ENCODE measurements at places on chromosomes 6 and 20.

GRCh38 chr20:6240059-6240458 is 117.2 kb upstream of the FERMT1 start:
- no peak for DNase-seq

GRCh38 chr20:21127201-21127981 is 1.5 kb downstream of the KIZ start:
- DNase-seq: no peak

- no peak for DNase-seq
Measured at GRCh38 chr20:1434571-1435336, 31.9 kb downstream of the NSFL1C start.

- no peak for DNase-seq
Measured at GRCh38 chr20:46093531-46093930, 3.8 kb upstream of the NCOA5 start.

GRCh38 chr6:166436195-166437139 is 53.7 kb upstream of the MPC1 start:
- DNase-seq: no peak

GRCh38 chr6:162187168-162187935 is 540.2 kb downstream of the PRKN start:
- DNase-seq: no peak

- DNase-seq: no peak
Measured at GRCh38 chr20:35680452-35681183, 15.9 kb upstream of the CPNE1 start.

GRCh38 chr6:42390228-42390934 is 61.3 kb downstream of the TRERF1 start:
- DNase-seq: no peak

DNA sequence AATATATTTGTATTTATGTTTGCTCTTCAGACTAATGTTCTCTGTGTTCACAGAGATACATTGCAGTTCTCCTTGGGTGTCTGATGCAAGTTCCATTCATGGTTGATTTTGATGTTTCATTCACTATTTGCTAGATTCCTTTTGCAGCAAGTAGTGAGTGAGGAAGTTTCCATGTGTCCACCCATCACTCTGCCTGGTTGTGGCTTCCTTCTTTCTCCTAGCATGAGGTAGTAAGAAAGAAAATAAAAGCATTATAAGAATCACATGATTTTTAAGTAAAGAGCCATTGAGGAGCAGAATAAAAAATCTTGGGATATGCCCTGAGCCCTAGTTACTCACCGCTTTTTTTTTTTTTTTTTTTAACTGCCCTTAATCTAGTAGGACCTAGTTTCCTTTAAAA is 8.7 kb downstream of the SASH1 start:
- DNase-seq: no peak

GRCh38 chr6:14924126-14925024 is 321.5 kb upstream of the JARID2 start:
- DNase-seq: no peak

DNA sequence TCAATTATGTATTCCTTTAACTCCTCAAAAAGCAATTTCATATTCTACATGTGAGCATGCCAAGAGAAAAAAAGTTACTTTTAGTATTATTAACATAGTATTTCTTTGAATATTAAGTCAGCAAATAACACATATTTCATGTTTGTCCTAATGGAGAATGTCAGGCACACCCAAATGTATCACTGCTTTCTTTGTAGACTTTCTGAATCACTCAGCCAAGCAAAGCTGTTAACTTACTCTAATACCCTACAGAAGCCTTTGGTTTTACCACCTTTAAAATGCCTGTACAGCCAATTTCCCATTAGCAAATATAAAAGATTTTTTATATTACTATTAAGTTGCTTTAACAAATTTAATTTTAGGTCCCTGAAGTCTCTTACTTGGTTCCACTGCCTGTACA is 23.8 kb downstream of the FRK start:
- no peak for DNase-seq

GRCh38 chr6:42482174-42482573 is 30.4 kb upstream of the TRERF1 start:
- DNase-seq: no peak

DNA sequence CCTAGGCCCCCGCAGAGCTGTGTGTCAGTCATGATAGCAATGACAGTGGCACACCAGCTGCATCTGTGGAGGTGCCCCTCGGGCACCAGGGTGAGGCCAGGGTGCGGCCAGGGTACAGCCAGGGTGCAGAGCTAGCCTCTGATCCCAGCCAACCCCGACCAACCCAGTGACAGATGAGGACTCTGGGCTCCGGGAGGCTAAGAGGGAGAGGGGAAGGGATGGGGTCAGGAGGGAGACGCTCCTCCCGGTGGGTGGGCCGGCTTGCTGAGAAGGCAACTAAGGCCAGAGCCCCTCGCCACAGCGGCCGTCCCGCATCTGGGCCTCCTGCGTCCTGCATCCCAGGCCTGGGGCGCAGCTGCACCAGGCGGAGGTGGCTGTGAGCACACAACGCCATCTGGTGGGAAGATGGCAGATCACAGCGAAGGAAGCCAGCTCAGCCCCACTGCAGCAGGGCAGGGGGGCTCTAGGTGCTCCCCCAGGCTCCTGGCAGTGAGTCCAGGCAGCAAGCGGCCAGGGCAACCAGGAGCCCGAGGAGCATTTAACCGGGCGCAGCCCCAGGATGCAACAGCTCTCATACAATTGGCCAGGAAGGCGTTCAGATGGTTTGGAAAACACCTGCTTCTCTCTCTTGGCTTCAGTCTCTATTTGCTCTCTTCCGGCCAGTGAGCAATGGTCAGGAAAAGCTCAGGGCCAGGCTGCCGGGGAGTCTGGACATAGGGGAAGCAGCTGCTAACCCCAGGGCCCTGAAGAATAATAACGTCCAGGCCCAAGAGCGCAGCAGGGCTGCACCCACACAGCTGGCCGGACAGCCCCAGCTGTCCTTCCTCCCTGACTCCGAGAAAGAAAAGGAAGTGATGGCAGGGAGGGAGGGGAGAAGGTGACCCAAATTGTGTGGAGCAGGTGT is 169.4 kb downstream of the TAF4 start:
- DNase-seq: no peak

GRCh38 chr6:160254467-160255312 is 3.9 kb downstream of the SLC22A2 start:
- DNase-seq: no peak

DNA sequence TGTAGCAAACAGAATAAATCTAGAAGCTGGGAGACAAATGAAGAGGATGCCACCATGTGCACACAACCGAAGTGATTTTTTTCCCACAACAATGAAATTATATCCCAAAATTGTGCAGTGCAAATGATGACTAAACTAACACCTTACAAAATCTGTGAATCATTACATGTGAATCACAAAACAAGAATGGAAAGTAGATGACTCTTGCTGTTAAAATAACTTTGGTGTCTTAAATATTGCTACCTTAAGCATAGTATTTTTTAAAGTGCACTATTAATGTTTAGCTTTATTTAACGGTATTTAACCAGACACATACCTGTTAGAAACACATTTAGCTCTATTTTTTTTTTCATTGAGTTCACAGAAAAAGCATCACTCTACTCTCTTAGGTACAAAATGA is 190.8 kb downstream of the TBC1D32 start:
- DNase-seq: no peak

DNA sequence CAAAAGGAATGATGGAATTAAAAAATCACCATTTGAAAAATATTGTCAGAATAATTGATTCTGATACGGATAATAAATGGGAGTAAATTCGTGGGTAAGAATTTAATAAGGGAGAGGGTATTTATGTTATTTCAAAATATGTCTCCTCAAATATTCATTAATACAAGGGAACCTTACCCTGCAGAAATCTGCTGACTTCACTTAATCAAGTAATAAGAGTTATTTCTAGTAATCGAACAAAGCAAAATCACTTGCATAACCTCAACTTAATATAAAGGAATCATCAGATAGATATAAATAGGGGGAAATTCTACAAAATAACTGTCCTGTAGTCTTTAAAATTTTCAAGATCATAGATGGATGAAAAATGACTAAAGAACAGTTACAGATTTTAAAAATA is 1164.7 kb upstream of the GJE1 start:
- DNase-seq: no peak

DNA sequence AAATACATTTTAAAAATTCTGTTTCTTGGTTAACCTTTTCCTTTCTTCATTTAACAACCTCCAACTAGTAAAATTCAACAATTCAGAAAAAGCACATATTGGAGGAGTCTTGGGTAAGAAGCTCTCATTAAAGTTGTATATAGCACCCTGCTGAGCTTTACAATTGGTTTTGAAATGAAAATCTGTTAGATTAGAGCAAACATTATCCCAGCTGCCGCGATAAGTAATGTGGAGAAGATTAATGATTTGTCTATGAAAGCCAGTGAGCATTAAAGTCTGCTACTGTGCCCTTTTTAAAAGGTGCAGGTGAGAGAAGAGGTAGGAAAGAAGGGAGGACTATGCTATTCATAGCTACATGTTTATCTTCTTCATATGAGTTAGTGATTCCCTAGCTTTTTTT is 201.5 kb downstream of the ZFAND3 start:
- DNase-seq: no peak

DNA sequence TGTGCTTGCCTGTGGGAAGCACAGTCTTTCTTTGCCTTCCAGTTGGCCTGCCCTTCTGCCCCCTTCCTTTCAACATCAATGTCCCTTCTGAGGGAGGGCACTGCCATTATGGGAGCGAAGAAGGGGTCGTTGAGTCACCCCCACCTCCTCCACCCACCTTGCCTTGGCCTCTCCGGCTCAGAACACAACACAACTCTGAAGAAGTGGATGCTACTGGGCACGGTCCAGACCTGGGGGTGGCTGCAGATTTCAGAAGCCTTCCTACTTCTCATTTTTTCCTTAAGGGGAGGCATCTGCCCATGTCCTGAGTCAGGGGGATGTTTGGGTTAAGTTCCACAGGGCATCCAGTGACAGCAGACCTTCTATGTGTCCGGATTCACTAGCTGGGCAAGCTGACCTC is 72.1 kb downstream of the GFOD1 start:
- DNase-seq: no peak

GRCh38 chr6:82702574-82702973 is 339.0 kb downstream of the TPBG start:
- no peak for DNase-seq

GRCh38 chr20:32682508-32682987 is 8.8 kb upstream of the C20orf203 start:
- DNase-seq: no peak

DNA sequence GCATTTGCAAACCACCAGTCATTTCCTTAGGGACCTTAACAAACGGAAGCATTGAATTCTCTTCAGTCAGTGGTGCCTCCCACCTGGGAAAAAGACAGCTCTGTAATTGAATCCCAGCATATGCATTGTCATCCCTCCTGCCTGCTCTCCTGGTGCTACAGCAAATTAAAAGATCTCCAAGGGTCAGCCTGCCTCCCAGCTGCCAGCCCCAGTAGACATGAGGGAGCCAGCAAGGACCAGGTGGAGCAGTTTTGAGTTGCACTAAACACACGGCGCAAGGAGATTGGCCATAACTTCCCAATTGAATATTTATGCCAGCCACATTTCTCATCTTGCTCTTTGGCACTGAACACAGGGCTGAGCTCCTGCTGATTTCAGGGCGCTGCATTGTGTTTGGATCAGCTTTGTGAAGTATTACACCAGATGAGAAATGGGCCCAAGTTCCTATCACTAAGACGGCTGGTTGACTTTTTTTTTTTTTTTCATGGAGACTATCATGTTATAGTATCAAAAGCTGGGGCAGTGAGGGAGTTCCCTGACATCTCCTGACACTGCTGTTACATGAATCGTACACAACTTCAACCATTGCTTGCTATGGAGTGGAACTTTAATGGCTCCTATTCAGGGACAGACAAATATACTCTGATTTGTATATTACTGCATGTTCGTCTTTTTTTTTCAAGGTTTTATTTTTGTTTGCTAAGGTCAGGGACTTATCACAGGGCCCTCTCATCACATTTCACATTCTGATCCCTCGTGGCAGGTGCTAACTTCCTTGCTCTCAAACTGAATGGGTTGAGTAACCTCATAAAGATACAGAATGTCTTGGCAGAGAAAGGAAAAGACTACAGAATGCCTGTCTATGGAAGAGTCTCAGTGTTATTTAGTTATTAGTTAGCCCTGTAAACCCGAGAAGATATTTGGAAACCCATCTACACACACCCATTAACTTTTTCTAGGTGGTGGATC is 191.1 kb downstream of the EYA4 start:
- no peak for DNase-seq

DNA sequence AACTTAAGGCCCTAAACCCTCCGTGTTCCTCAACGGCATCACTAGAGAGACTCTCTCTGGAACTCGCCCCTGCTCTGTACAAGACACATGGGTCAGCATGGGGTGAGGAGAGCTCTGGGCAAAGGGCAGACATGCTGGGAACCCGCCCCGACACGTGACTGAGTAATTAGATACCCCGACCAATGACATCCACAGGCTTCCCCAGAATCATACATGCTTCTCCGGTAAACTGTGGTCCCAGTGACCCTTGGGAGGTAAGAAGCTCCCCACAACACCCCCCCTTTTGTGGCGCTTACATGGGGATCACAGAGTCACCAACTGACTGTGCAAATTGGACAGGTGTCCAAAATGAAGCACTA is 31.7 kb upstream of the RPS6KA2 start:
- DNase-seq: no peak

- no peak for DNase-seq
Measured at GRCh38 chr6:112308476-112308875, 38.7 kb upstream of the RFPL4B start.

DNA sequence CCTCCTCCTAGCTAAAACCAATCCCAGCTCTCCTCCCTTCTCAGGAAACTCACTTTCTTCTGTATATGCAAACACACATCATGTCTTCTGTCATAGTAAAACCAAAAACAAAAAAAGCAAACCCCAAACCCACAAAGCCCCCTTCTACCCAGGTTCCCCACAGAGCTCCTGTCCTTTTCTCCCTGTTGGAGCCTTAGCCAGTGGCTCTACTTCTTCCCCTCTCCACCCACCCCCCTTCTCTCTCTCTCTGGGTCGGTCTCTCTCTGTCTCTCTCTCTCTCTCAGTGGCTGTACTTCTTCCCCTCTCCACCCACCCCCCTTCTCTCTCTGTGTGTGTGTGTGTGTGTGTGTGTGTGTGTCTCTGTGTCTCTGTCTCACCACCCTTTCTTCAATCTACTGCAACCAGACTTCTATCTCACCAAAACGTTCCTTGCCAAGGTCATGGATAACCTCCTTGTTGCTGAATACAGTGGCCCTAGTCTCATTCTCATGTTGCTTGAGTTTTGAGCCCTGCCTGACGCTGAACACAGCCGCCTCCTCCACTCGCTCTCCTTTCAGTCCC is 8.7 kb upstream of the OSER1 start:
- DNase-seq: no peak

- DNase-seq: no peak
Measured at GRCh38 chr6:7921632-7922092, 11.1 kb upstream of the TXNDC5 start.
